Myocyte (in vitro differentiated cells): ENCODE measurements at places on chromosomes 2 and 18.
A peak's percentile ranks its signal among the peaks of the same experiment; 100 is the strongest.

- no peak for DNase-seq
Observed at GRCh38 chr2:8413589-8414135, 268.2 kb upstream of the ID2 start.

GRCh38 chr18:76351961-76352581 is 143.0 kb downstream of the ZNF516 start:
- peak; percentile 56 for DNase-seq

DNA sequence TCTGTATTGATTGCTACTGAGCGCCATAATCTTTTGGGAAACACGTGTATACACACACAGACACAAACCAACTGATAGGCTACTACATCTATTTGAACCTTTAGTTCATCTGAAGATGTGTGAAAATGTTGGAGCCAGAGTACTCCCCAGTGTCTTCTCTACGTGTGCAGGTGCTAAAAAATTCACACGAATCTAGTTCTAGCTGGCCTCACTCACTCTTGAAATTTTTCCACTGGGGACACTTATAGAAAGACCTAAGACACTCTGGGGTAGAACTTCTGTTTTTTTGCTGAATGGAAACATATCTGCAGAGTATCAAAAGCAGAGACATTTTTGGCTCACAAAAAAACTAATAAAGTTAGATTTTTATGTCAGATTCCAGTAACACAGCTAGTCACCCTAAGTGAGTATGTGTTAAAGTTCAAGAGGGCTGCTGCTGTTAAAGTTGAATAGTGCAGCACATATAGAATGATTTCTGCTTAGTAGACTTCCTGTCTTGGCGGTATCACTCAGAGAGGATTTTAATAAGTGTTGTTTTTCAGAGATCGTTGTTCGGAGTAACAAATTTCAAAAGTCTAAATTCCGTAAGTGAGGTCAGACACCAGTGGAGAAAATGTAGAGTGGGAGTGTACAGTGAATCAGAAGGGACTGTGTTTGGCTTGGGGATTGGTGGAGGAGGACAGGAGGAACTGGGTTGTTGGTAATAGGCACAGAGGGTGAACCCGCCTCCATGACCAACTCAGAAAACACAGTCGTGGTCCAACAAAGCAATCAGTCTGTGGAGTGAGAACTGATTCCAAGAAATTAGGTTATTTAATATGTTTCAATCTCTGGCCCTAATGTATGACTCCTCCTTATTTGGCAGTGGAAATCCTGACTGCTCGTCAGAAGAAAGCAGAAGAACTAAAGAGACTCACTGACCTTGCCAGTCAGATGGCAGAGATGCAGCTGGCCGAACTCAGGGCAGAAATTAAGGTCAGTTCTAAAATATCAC is 43.1 kb downstream of the KCTD18 start:
- DNase-seq, result no peak

DNA sequence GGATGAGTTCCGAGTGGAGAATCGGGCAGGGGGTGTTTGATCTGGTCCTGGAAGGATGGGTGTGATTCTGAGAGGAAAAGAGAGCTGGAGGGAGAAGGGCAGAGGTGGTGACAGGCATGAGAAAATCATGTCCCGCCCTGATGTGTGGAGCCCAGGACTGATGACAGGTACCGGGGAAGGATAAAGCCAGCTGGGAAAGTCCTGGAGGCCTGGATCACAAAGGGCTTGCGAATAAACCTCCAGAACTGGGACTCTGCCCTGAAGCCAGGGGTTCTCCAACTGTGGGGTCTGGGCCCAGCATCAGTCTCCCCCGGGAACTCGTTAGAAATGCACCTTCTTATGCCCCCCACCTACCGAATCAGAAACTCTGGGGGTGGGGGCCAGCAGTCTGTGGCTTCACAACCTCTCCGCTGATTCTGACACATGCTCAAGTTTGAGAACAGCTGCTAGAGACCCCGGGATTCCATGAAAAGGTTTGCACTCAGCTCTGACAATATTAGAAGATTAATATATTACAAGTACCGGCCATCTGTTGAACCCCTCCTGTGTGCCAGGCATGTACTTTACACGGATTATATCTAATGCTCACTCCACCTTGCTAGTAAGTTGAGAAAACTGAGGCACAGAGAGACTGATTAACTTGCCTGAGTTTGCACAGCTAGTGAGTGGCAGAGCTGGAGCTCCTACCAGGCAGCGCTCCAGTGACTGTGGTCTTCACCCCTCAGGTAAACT is 8.0 kb downstream of the TNFRSF11A start:
- DNase-seq, result no peak

GRCh38 chr2:241108271-241109209 is 6.5 kb upstream of the MTERF4 start:
- DNase-seq, result no peak

GRCh38 chr2:108460345-108461037 is 11.5 kb downstream of the GCC2 start:
- no peak for DNase-seq

DNA sequence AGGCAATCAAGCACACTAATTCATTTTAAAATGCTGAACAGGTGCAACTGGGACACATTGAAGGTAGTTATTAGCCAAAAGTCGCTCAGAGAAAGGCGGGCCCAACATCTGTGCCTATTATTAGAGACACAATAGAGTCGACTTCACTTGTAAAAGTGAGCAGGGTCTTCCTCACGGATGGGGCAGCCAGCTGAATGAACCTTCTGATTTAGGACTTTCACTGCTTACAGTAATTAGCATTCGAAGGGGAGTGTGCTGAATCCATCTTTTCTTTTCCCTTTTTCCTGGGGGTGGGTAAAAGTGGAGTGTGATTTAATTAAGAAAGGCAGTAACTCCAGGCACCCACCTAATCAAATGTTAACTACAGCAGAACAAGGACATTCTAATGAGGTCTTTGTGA is 677.7 kb downstream of the DCDC2C start:
- DNase-seq, result no peak

GRCh38 chr2:196170213-196170605 is 1.2 kb downstream of the STK17B start:
- DNase-seq, result peak; percentile 67

GRCh38 chr18:14025306-14025940 is 106.8 kb downstream of the ZNF519 start:
- peak; percentile 51 for DNase-seq

DNA sequence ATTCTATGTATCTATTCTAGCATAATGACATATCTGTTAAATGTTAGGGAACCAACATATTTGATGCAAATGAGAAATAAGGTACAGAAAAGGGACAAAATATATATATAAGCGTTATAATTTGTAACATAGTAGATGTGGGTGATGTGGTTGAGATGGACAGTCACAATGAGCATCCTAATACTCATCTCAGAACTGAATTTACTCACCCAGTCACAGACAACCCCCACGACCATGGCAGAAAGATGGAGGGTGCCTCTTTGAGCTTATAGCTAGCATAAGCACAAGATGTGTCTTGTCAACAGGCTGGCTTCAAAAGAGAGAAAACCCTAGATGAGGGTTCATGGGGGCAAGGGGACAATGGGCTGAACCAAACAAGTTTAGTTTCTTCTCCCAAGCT is 9.1 kb upstream of the DSG3 start:
- DNase-seq, result no peak

DNA sequence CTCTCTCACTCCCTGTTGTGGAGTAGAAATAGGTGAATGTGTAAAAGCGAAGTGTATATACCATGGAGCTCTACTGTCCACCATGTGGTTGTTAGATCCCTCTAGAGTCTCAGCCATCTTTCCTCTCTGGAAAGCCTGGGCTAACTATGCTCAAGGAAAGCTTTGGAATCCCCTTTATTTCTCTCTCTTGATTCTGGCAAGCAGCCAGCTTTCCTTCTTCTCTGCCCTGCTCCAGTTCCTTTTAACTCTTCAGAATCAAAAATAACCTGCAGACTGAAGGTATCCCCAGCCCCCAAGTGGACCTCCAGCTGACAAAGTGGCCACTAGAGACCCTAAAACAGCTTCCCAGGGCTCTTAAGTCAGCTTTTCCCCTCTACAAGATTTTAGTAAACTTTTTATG is 381.9 kb downstream of the PLCL1 start:
- no peak for DNase-seq

DNA sequence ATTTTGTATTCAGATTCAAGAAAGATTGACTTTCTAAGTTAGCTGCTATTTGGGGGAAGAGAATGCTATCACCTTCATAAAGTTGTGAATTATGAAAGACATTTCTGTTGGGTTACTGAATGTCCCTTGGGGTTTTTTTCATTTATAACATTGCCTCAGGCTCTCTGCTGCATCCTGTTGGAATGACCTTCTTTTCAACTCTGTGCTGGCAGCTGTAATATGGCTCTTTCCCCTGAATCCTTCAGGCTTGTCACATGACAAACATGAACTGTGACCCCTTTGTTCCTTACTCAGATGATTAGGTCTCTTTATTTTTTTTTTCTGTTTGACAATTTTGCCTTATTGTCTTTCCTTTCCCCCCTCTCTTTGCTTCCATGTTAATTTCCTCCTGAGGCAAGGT is 159.8 kb downstream of the TAF4B start:
- peak; percentile 31 for DNase-seq

DNA sequence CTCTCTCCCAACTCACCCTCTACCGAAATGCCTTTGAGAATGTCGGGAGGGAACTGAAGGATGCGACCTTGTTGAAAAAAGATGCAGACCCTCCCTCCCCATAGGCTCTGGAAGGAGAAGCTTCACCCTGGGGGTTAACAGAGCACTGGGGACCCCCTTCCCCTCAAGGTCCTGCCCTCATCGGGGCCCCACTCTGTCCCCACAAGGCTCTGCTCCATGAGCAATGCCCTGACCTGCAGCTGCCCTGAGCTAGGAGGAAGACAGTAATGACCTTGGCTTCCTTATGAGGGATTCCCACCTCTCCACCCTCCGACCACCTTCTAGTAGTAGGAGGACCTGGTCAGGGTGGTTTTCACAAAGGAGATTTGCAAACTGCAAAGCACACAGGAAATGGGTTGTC is 44.4 kb upstream of the HPCAL1 start:
- DNase-seq, result no peak

DNA sequence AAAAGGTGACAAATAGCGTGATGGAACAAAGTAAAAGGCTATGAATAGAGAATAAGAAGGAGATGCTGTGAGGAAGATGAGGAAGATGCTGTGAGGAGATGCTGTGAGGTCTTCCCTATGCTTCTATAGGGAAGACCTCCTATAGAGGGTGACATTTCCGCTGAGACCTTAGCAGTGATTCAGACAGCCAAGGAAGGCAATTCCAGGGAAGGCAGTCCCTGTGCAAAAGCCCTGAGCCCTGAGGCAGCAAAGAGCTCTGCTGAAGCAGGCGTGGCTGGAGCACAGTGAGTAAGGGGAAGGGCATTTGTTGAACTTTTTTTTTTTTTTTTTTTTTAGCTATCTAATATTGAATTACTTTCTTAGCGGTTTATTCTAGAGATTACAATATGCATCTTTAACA is 142.7 kb upstream of the FOSL2 start:
- DNase-seq, result peak; percentile 68

- DNase-seq, result peak; percentile 21
Observed at GRCh38 chr2:182924306-182924705, 57.9 kb upstream of the FRZB start.

DNA sequence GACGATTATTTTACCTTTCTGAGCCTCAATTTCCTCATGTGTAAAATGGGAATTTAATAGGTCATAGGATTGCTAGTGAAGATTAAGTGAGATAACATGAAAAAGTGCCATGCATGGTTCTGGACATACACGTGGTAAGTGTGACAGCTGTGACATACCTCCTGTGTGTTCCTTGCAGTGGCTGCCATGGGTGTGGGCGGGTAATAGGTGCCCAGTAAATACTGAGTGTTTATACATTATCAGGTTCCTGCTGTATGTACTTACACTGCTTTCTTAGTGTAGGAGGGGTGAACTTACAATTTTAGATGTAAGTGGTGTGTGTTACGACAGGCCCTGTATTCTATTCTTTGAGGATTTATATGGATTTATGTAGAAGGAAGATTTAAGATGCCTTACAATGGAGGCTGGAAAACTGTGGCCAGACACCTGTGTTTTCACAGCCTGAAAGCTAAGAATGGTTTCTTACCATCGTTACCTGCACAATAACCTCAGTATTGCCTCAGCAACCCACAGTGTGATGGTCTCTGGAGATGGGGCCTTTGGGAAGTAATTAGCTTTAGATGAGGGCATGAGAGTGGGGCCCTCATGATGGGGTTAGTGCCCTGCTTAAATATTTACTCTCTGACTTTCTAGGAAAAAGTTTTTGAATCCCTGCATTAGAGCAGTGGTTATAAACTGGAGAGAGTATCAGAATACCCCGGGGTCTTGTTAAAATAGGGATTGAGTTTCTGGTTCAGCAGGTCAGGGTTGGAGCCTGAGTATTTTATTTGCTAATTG is 78.1 kb downstream of the ASAP2 start:
- no peak for DNase-seq
